Activated T-helper 1 cell treated with anti-CD3 and anti-CD28 coated beads, Interleukin-12 subunit alpha, Interleukin-12 subunit beta, Interleukin-2, Interleukin-4 antibody, amounts not matched to agents 30 ng/mL and 10 ng/mL and 1 ng/mL, durations not matched to agents 14 hours and 24 hours and 36 hours (primary cell): ENCODE measurements at places on chromosomes 2 and 18. TPM values are rescaled to one million over a fixed set of nuclear protein-coding genes. Genes with fewer than 3 reads are reported as not detected.

The ZNF519 gene
- total RNA-seq: 18.7 and 19.4 TPM in 2 replicates

The FABP1 gene
- not detected in 2 replicates for total RNA-seq

The PELI1 gene
- total RNA-seq: 47.1 and 50.4 TPM in 2 replicates

The UCN gene
- 1.4 and 1.8 TPM in 2 replicates for total RNA-seq

The SERPINB13 gene
- not detected in 2 replicates for total RNA-seq

The DSEL gene
- 0.03 and 0.05 TPM in 2 replicates for total RNA-seq

The GAREM2 gene
- 6.1 and 7.4 TPM in 2 replicates for total RNA-seq

The SH3RF3 gene
- total RNA-seq: 0.39 and 0.54 TPM in 2 replicates

GRCh38 chr2:194060269-194060668 lies 1596.8 kb upstream of the SLC39A10 start:
- no peak for DNase-seq

DNA sequence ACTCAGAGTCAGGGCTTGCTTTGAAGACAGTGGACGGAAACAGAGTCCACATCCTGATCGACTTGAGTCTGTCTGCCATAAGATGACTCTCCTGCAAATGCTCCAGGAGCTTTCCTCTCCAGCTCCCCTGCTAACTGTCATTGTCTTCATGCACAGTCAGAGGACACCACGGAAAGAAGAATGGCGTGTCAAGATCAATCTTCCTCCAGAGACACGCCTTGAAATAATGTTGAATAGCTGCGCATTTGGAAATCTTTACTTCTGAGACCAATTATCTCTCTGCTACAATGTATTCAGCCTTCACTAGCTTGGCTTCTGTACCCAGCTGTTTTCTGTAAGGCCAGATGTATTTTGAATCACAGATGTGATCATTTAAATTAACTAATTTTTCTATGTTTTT lies 457.2 kb downstream of the CDH2 start:
- no peak for DNase-seq

DNA sequence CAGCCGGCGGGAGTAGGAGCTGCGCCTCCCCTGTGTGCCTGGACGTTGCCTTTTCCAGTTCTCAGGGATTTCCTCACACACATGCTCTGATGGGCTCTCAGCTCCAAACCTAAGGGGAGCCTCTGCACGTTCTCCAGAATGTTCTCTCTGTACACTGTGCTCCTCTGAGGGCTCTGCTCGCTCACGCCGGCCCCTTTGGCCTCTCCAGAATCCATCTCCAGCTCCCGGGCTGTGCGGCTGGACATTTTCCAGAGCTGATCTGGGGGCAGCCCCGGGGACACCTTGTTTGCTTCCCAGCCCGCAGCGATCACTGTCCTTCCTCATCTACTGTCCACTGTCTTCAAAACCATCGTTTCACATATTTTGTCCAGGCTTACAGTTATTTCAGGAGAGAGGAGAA lies 245.4 kb upstream of the HDAC4 start:
- no peak for DNase-seq

DNA sequence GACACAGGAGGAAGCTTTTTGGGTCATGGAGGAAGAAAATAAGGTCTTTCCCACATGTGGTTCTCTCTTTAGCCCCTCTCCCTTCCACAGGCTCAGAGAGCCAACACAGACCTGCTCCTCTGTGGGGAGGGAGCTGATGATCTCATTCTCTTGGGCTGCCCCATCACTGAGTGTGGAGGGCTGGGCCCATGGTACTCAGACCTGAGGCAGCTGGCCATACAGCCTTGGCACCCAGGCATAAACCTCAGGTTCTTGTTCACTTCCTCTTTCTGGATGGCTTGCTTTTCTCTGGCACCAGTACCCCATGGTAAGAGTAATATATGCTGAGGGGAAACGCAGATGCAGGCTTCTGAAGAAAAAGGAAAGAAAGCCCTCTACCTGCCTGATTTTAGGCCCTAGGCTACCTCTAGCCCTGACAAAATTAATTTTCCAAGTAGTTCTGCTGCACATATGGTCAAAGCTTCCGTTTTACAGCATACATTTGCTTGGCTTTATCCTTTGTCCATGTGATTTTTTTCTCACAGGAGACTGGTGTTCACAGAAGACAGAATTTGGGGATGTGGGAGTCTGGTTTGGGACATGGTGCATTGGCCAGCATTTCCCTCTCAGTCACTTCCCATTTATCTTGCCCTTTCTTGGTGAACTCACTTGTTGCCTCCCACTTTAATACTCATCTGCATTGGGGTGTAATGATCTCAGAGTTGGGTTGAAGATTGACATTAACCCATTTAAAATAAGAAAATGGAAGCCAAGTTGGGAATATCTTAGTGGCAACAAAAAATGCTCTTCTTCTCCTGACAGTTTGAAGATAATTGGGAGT lies 11.1 kb downstream of the DHRS9 start:
- no peak for DNase-seq

- no peak for DNase-seq
These were observed 173.7 kb downstream of the DOK6 start for GRCh38 chr18:69574401-69574800.

GRCh38 chr2:86750240-86750839 lies 30.2 kb downstream of the RMND5A start:
- no peak for DNase-seq

DNA sequence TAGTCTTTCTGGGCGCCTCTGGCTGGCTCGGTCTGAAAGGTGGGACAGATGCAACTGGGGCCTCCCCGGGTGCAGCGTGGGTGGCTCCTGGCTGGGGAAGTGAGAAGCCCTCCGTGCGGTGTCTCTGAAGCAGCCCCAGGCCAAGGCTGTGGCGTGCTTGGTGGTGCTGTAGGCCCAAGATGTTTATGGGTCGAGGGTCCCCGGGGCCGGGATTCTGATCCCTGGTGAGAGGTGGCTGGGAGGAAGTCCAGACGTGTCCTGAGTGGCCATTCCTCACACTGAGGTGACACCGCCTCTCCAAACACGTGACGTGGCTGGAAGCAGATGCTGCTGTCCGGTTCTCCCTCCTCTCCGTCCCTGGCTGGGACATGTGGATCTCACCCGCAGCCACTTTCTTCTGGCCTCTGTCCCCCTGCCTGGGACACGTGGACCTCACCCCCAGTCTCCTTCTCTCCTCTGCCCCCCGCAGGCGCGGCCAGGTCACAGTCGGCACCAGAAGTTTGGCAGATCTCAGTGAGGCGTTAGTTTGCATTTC lies 12.6 kb downstream of the RTP5 start:
- DNase-seq: no peak

- no peak for DNase-seq
These were observed 9.8 kb upstream of the EPG5 start for GRCh38 chr18:45976974-45977373.

- no peak for DNase-seq
These were observed 68.4 kb upstream of the ALPP start for GRCh38 chr2:232310121-232310520.

DNA sequence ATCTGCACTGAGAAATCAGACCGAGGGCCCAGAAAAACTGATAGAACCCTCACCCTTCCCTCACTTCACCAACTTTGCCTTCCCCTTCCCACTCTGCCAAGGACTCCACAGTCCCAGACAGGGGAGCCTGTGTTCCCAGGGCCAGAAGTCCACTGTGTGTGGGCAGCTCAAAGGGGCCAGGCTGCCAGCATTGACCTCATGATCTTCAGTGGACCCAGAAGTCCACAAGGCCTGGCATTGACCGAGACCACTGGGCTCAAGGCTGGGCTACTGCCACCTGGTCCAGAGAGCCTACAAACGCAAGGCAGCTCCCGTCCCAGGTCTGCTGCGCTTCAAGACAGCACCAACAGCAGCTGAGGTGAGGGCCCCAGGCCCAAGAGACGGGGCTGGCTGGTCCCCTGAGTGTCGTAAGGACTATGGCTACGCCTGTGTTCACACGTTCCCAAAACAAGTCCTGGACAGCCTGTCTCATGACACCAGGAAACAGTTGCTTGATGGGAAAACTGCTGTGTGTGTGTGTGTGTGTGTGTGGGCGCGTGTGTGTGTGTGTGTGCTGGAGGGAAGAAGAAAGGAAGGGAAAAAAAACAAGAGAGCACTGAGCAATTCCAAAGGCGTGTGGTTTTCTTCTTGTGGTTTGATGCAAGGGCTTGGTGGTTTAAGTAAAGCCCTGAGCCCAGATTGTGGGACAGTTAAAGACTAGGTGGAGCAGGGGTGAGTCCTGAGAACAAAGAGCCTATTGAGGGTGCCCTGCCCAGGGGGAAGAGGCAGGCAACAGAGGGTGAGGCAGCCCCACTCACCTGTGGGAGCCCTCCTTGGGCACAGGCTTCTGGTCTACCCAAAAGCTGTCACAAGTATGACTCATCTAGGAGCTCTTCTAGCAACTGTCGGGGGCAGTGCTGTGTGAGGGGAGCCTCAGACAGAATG lies 46.6 kb upstream of the ZBTB7C start:
- peak; percentile 16 for DNase-seq

DNA sequence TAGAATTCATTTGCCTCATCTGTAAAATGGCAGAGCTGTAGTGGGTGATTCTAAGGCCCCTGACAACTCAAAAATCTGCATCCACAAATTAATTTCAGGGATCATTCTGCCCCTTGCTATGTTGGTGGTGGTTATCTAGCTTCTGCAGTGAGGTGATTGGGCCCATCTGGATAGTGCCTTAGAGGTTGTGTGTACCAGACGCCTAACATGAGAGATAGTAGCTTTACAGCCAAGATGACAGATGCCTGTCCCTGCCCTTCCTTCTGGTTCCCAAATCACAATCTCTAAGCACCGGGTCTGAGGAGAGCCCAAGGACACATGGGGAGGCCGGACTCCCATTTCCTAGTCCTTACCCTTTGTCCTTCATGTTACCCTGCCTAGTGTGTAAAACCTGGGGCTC lies 51.1 kb upstream of the TNP1 start:
- no peak for DNase-seq

DNA sequence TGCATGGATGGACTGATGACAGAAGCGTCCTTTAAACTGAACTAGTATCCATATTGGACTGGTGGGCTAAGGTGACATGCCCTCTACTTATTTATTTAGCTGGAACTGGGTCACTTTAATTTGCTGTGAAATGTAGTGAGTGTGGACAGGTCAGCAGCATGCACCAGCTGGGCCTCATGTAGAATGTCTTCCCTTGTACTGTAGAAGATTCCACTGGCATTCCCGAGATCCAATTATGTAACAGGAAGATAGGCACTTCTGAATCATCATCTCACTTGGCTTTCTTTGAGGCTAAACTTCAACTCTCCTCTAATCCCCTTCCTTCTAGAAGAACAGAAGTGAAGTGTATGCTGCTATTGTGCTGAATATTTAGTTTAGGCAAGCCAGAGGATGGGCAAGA lies 296.2 kb downstream of the SLC8A1 start:
- DNase-seq: no peak

DNA sequence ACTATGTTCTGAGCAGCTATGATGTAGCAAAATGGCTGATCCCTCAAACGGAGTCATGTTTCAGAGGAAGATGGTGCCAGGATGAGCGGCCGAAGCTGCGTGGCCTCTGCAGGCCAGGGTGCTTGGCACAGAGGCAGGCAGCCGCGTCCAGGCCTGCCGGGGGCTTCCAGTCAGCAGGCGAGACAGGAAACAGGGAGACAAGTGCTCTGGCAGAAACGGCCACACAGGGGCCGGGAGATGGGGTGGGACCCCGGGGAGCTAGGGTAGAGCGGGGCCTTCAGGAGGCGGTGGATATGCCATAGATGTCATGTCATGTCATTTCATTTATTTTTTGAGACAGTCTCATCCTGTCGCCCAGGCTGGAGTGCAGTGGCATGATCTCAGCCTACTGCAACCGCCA lies 50.7 kb downstream of the EIPR1 start:
- DNase-seq: no peak

DNA sequence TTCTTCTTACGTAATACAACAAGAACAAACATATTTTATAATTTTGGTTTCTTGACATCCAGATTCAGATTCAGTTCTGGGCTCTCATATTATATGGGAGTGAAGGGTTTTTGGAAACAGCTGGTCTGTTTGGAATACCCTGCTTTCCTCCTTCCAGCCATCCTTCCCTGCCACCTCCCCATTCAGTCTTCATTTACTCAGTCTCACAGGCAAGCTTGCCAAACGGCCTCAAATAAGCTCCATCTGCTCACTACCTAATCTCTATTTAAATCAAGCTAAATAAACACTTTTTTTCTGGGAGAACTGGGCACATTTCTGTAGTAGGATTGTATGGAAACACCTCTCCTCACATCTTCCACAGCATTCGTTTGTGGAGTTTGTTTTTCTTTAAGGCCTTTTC lies 147.5 kb downstream of the RND3 start:
- DNase-seq: no peak

DNA sequence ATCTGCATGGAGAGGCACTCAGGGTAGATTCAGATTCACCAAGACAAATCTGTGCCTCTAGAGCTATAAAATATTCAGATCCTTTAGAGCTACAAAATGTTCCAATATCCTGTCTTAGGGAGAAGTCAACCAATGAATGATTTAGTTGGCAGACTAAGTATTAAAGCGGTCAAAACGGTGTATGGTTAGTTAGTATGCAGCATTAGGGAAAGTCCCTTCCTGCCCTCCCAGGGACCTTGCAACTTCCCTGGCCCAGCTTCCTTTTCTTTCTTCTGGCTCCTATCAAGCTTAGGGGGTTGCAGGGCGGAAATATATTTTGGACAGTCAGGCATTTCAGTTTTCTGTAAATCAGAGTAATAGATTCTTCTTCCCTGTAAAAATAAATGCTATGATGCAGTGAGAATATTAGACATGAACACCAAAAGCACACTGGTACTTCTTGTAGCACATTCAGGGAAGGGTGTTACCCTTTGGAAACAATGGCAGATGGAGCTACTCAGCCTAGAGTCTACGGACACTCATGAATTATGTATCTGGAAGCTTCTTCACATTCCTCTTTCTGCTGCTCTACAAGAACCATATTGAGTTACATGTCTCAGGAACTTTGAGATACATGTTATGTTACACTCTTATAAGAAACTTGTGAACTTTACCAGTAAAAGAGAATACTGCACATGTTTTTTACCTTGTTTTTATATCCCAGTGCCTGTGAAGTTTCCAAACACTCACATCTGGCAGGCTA lies 45.7 kb downstream of the CCDC93 start:
- no peak for DNase-seq

DNA sequence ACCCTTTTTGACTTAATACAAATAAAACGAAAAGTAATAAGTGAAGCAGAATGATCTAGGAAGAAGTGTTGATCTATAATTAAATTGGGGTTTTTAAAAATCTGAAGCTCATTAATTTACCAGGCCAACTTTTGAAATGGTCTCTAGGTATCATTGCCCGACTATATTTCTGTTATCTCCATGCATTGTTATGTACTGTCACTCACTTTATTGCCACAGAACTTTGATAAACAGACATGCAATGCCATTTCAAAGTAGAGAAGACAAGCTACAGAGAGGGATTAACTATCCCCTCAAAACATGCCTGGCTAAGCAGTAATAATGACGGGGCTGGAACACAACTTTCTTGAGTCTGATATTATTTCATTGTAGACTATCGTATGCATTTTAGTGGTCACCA lies 147.6 kb upstream of the ITGA4 start:
- no peak for DNase-seq

DNA sequence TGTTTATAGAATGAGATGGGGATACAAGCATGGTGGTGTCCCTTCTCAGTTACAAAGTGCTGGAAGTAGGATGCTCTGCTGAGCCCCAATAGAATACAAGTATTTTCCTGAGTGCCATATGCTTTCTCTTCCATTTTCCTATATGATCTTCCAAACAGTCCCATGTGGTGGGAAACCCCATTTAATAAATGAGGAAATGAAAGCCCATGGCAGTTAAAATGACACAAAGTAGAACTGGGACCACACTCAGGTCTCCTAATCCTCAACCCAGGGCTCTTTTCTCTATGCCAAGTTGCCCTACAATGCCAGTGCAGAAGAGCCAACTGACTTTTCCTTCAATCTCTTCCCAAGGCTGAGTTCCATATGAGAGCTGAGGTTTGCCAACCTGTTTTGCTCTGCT lies 210.2 kb upstream of the FBXO11 start:
- no peak for DNase-seq
